ENCODE measurements at places on chromosomes 6 and 20.

DNA sequence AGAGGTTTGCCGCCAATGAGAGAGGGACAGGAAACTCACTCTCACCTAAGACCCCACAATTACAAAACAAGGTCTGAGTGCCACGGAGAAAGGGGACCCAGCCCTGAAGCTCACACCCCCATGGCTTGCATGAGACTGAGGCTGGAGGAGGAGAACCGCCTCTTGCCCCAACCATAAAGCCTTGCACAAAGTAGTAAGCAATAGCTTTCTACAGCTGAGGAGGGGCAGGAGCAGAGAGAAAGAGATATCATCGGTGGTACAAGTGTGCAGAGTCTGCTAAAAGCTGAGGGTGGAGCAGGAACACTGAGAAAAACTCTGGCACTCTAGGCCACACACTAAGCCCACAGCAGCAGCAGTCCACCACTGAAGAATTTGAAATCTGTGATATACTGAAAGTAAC is 37.7 kb downstream of the OSTM1 start:
- no peak for DNase-seq

DNA sequence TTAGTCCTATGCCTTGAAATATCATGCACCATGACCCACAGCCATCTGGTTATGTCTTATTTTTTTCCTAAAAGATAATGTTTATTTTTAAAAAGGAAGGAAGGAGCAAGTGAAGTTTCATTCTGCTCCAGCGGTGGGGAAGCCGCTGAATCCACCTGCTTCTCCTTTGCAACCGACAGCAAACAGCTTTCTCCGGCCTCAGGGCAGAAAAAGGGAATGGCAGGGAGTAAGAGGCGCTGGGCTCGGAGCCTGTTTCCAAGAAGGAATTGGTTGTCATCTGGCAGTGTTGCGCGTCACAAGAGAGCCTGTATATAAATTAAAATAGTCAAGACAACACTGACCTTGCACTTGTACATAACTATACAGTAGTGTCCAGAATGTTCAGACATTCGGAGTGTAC is 14.2 kb downstream of the GFRA4 start:
- no peak for DNase-seq

- DNase-seq, result no peak
These were observed 192.7 kb downstream of the GMPR start for GRCh38 chr6:16431106-16431505.

- DNase-seq, result peak; percentile 93
These were observed 1.3 kb upstream of the UBE2J1 start for GRCh38 chr6:89353702-89354392.

- DNase-seq, result no peak
These were observed 126.3 kb downstream of the TOX2 start for GRCh38 chr20:44041001-44041400.

- no peak for DNase-seq
These were observed 72.5 kb downstream of the PHACTR3 start for GRCh38 chr20:59676851-59677182.

DNA sequence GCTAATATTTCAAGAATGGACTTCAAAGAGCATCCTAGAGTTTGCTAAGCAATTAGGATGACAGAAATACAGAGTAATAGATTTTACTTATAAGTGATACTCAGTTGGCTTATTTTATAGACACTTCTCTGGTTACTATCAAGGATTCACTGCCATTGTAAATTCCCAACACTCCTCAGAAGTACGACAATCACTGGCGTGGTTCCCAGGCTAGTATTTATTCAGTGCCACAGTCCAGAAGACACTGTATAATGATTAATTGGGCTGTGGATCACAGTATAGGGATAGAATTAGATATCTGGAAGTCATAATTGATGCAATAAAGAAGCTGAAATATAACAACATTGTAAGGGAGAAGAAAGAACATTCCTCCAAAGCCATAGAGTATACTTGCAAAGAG is 15.7 kb downstream of the MANEA start:
- no peak for DNase-seq

DNA sequence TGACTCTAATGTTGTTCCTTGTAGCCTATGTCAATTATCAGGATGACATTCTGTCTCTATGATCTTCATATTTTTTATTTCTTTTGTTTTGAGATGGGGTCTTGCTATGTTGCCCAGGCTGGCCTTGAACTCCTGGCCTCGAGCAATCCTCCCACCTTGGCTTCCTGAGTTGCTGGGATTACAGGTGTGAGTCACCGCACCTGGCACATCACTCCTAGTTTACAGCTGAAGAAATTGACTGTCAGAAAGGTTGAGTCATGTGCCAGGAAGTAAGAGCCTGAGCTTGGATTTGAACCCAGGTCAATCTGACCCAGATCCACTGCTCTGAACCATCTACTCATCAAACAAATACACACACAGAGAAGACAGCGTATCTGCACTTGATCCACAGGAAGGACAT is 14.4 kb downstream of the PPP1R3G start:
- no peak for DNase-seq

GRCh38 chr20:51959066-51959542 is 156.8 kb upstream of the SALL4 start:
- DNase-seq, result no peak

GRCh38 chr6:68779366-68779765 is 144.3 kb downstream of the ADGRB3 start:
- no peak for DNase-seq

GRCh38 chr6:138865480-138866109 is 69.7 kb downstream of the ECT2L start:
- no peak for DNase-seq

GRCh38 chr6:129446272-129447197 is 263.4 kb downstream of the ARHGAP18 start:
- no peak for DNase-seq

GRCh38 chr6:18253635-18254034 is 10.7 kb downstream of the DEK start:
- DNase-seq, result no peak

DNA sequence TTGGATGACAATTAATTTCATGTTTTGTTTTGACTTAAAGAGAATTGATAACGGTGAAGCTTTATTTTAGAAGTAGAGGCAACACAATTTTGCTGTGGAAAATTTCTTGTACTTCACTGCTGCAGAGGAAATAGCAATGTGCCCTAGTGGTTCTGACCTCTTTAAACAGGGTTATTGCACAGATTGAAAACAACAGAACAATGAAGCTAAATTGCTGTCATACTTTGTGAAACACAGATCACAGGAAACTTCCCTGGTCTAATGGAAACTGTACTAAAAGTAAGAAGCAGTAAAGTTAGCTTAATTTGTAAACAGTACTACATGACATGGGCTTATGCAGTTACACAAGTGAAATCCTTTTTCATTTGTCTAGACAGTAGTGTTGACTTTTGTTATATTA is 31.3 kb downstream of the OR2A4 start:
- no peak for DNase-seq

GRCh38 chr6:20180935-20181334 is 31.3 kb downstream of the MBOAT1 start:
- DNase-seq, result no peak

DNA sequence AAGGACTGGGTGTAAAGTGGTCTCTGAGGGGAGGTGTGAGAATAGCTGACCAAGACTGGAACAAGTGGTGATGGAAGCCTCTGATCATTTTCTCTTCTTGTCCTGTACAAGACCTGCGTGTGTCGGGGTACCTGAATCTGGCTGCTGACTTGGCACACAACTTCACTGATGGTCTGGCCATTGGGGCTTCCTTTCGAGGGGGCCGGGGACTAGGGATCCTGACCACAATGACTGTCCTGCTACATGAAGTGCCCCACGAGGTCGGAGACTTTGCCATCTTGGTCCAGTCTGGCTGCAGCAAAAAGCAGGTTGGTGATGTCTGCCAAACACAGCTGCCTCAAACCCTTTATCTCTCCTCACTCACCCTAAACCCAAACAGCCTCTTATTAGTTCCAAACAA is 1.7 kb upstream of the HSD17B8 start:
- no peak for DNase-seq

- no peak for DNase-seq
These were observed 17.0 kb upstream of the ZNF318 start for GRCh38 chr6:43386492-43386891.

DNA sequence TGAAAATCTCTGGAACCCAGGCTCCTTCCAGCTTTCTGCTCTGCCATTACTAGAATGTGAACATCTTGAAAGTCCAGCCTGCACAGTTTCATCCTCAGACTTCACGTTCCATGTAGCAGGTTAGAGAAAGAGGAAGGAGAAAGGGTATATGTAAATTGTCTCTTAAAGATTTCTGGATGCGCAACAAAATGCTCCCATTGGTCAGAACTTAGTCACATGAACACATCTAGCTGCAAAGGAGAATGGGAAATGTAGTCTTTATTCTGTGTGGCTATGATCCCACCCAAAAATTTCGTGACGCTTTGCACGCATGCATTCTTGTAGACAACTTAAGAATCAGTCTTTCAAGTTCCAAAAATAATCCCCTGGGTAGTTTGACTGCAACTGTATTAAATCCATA is 46.4 kb upstream of the CHD6 start:
- DNase-seq, result no peak

- DNase-seq, result no peak
These were observed 82.8 kb downstream of the GFRA4 start for GRCh38 chr20:3580412-3580811.

DNA sequence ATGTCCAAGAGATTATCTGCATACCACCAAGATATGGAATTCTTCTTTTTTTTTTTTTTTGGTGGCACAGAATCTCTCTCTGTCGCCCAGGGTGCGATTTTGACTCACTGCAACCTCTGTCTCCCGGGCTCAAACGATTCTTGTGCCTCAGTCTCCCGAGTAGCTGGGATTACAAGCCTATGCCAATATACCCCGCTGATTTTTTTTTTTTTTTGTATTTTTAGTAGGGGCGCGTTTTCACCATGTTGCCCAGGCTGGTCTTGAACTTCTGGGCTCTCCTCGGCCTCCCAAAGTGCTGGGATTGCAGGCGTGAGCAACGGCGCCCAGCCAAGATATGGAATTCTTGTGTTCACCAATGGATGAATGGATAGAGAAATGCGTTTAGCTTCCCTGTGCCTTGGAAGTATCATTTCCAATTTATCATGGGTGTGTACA is 31.0 kb downstream of the POM121L2 start:
- no peak for DNase-seq

DNA sequence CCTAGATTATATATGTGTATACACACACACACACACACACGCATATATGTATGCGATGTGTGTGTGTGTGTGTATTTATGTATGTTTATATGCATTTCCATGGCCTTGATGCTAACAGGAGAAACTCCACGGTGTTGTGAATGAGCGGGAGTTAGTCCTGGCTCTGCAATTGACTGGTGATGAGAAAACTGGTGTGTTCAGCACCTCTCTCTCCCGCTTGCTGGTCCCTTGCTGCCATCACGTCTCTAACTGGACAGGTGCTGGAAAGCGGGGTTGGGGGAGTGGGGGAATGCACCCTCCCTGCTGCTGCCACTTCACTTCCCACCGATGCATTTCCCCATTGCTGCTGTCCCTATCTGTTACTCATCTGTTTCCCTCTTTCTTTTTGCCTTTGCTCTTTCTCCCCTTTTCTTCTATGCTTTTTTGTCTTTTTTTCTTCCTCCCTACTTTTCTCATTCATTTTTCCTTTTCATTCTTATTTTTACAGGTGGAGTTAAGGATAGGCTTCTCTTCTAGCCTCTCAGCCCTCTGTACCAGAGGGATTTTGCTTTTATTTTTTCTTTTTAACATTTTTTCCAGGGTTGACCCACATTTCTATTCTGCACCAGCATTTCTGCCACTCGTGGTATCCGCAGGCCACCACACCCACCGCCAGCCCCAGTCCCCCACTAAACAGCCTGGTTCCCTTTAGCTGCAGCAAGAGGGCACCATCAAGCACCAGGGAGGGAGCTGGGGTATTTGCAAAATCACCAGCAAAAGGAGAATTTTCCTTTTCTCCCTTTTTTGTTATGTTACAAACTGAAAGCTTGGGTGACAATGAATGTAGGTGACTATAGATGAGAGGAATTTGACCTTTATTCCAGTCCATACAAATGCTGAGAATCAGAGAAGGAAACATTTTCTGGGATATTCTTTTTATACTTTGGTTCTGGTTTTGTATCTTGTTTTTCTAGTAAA is 115.6 kb downstream of the TCP11 start:
- DNase-seq, result no peak

DNA sequence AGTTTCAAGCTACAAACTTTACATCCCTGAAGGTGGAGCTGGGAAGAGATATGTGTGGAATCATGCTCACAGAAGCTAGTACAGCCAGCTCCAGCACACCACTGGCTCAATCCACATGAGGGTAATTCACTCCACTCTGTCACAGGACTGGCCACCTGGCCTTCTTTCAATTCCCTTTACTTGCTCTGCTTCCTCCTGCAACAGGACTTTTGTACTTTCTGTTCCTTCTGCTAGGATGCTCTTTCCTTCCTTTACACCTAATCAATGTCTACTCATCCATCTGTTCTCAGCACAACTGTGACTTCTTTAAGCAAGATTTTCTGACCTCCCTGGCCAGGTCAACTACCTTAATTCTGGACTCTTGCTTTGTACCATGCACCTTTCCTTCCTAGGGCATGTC is 39.4 kb upstream of the MYB start:
- no peak for DNase-seq

- no peak for DNase-seq
These were observed 1.6 kb downstream of the TNFRSF6B start for GRCh38 chr20:63697868-63698545.

- DNase-seq, result no peak
These were observed 38.0 kb downstream of the CST8 start for GRCh38 chr20:23528867-23529431.

DNA sequence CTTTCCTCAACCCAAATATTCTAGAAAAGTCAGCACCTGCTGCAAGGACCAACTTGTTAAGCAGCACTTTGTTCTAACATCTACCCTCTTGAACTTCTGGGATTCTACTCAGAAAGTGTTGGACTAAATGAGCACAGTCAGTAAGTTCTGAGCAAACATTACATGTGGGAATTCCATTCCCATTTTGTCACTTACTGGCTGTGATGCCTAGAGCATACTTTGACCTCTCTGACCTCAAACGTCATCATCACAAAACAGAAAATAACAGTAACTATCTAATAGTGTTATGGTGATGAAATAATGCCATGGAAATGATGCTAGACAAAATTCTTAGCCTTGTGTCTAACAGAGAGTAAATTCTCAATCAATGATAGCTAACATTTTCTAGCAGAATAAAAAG is 829.4 kb downstream of the EPHA7 start:
- no peak for DNase-seq
